Activated T-cell treated with anti-CD3 and anti-CD28 coated beads, Interleukin-2, amount 50 U/mL, for 1 hour (primary cell): ENCODE measurements at places on chromosomes 5 and 9.

DNA sequence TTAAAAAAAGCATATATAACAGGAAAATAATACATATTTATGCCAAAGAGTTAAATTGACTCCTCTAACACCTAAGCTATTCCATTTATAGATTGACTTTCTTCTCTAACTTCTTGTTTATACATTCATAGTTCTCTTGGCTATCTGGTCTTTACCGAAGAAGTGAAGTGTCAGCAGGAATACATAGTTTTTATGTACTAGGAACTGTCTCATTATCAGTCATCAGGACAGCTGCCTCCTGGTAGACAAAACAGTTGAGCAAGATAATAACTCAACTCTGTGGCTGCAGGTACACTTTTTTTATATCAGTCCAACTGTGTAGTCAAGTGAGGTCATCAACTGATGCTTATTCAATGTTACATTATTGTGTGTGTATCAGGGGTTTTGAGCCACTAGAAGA is 1436.0 kb upstream of the NUDT12 start:
- no peak for DNase-seq

DNA sequence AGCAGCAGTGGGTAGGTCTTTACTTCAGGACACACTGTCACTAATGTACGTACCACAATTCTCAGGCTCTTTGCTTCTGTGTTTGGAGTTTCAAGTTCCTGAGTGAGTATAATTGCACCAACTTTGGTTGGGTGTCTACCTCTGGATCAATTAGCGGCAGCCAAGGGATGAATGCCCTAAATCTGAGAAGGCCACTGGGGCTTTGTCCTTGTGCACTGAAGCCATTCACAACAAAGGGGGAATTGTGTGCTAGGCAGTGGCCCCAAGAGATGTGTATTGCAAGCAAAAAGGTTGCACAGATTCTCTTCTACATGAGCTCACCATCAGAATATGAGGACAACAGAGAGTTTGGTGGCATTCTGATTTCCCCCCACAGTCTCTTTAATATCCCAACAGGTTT is 3.9 kb upstream of the PHF24 start:
- no peak for DNase-seq

- DNase-seq: no peak
These were observed 44.4 kb upstream of the GPR21 start for GRCh38 chr9:122988920-122989621.

GRCh38 chr5:68189171-68189570 is 26.4 kb upstream of the PIK3R1 start:
- DNase-seq: no peak

GRCh38 chr5:148952097-148952867 is 110.6 kb downstream of the SH3TC2 start:
- no peak for DNase-seq

- no peak for DNase-seq
These were observed 66.0 kb downstream of the HMCN2 start for GRCh38 chr9:130331573-130331972.

GRCh38 chr9:109258481-109259302 is 62.2 kb downstream of the EPB41L4B start:
- DNase-seq: no peak

- DNase-seq: no peak
These were observed 132.2 kb downstream of the ARL15 start for GRCh38 chr5:54178207-54178606.

- DNase-seq: no peak
These were observed 59.8 kb downstream of the SH3TC2 start for GRCh38 chr5:149002761-149003689.

GRCh38 chr5:27906931-27907601 is 868.7 kb upstream of the CDH9 start:
- no peak for DNase-seq

- DNase-seq: no peak
These were observed 104.8 kb downstream of the GABBR2 start for GRCh38 chr9:98603821-98604383.

DNA sequence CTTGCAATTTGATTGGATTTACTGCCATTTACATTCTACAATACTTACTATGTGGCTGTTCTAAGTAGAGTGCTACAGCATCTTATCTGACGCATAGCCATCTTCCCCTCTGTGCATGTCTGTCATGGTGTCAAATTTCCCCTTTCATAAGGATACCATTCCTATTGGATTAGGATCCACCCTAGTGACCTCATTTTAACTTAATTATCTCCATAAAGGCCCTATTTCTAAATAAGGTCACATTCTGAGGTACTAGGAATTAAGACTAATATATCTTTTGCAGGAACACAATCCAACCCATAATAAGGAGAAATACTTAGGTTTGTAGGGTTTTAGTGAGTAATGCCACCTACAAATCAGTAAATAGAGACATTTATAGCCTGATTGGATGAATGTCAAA is 268.0 kb downstream of the ADAMTSL1 start:
- no peak for DNase-seq

- no peak for DNase-seq
These were observed 587 bp downstream of the MIER3 start for GRCh38 chr5:56951126-56951945.

GRCh38 chr5:97072696-97073095 is 69.7 kb downstream of the LIX1 start:
- DNase-seq: no peak

DNA sequence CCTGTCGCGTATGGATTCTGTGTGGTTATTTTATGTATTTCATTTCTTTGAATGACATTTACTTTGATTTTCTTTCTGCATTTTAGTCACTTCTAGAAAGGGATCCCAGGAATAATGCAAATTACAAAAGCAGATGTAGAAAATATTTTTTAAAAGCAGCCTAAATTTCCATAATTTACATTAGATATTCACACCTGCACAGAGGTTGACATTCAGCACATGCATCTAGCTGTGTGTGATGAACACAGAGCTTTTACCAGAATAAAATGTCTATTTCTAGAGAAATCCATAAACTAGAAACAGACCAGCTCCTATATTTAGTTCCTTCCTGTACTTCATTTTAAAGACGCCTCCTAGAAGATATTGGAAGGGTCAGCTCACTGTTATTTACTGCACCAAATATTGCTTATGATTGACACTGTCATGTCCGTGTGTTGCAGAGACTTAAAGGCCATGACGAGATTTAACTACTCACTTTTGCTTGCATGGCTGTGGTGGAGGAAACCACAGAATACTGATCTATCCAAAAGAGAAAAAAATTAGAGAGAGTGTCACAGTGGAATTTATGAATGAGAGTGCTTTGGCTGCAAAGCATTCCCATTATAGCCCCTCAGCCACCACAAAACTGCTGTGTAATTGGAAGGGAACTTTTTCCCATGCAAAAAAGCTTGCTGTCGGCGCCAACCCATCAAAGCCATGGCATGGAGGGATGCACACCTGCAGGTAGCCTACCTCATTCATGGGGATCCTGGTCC is 58.1 kb downstream of the EBF1 start:
- DNase-seq: no peak

GRCh38 chr5:6704361-6704851 is 8.8 kb upstream of the TENT4A start:
- DNase-seq: no peak

DNA sequence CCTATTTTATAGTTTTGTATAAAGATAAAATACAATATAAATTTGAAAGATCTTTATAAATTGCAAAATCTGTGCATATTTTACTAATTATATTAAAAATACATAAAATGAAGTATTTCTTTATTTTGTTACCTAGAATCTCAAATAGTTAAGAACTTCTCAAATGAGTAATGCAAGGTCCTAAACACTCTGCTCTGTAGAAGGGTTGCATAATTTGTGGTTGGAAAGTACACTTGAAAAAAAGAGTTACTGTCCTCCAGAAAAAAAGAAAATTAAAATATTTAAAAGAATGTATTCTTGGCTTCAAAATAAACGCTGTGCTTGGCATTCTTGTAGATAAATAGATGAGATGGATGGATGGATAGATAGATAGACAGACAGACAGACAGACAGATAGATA is 428.8 kb upstream of the CDH6 start:
- DNase-seq: no peak

DNA sequence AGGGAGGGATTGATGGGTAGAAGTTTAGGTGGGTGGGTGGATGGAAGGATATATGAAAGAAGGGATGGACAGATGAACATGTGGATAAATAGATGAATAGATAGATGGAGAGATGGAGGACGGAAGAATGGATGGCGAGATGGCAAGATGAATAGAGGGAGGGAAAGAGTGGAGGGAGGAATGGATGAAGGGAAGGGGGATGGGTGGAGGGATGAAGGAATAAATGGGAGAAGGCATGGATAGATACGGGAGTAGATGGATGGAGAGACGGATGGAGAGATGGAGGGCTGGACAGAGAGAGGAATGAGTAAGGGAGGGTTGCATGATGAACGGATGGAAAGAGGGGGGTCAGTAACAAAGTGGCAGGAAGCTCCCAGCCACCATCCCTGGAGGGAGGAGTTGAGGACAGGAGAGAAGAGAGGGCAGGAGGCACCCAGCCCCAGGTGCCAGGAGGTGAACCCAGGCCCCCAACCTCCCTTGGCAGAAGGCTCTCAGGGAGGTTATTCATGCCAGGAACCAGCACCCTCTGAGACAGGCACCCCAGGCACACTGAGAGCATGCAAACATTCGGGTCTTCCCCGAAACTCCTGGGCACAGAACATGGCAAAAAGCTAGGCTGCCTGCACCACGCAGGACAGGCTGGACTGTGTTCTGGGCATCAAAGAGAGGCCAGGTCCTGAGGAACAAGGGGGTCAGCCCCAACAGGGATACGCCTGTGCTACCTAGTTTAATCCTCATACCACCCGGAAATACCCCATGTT is 9.1 kb downstream of the SARDH start:
- no peak for DNase-seq

GRCh38 chr9:112378328-112379176 is 1.4 kb upstream of the HSDL2 start:
- DNase-seq: peak; percentile 36
